Ureter (tissue), 1 donor: ENCODE measurements at places on chromosomes 4 and X.

DNA sequence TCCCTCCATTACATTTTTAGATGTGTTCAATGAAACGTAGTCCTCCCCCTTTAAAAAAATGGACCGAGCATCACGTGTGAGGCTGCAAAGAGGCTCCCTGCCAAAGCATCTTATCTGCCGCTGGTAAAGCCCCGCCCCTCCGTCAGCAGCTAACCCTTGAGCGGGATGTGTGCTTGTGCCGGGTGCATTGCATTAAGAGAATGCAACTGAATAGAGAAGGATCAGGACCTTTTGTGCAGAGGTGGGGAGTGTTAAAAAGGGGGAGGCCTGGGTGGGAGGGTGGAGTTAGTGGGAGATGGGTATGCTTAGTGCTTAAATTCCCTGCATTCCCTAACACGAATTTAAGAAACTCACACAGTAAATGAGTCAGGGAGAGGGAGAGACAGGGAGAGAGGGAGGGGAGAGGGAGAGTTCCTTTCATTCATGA, 66.0 kb downstream of the TBL1X start:
- DNase-seq: peak; percentile 56

- no peak for DNase-seq
Measured at GRCh38 chrX:107153005-107153404, 34.4 kb upstream of the RBM41 start.

GRCh38 chr4:23022032-23022431, 329.3 kb downstream of the GBA3 start:
- DNase-seq: no peak

- no peak for DNase-seq
Measured at GRCh38 chr4:100649417-100649816, 131.6 kb upstream of the EMCN start.

DNA sequence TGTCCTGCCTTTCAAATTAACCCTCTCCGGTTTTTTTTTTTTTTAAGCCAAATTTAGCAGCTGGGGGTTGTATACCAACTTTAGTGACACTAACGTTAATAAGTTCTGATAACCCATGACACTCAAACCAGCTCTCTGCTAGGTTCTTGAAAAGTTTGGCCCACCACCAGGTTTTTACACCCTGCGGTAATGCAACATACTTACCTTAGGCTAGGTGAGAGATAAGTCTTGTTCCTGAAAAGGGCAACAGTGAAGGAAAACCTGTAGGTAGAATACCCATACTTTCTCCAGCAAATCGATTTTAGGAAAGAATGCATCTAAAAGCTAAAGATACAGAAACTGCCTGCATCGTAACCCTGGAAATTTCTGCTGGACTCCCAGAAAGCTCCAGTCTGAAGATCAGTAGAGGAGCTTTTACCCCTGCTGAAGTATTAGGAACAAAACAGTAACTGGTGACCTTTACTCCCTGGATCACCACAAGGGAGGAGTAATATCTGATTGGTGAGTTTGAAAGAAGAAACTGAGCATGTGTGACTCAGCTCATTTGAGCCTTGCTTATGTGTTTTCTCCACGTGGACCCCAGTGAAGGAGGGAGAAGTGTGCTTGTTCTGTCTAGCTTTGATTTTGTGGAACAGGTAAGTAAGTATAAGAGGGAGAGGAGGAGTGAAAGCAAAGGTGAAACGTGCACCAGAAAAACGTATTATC, 34.4 kb upstream of the COX18 start:
- no peak for DNase-seq

GRCh38 chr4:185275501-185275900, 66.1 kb downstream of the SNX25 start:
- DNase-seq: no peak
